T-helper 9 cell (primary cell): ENCODE measurements at places on chromosomes 2 and 18.

DNA sequence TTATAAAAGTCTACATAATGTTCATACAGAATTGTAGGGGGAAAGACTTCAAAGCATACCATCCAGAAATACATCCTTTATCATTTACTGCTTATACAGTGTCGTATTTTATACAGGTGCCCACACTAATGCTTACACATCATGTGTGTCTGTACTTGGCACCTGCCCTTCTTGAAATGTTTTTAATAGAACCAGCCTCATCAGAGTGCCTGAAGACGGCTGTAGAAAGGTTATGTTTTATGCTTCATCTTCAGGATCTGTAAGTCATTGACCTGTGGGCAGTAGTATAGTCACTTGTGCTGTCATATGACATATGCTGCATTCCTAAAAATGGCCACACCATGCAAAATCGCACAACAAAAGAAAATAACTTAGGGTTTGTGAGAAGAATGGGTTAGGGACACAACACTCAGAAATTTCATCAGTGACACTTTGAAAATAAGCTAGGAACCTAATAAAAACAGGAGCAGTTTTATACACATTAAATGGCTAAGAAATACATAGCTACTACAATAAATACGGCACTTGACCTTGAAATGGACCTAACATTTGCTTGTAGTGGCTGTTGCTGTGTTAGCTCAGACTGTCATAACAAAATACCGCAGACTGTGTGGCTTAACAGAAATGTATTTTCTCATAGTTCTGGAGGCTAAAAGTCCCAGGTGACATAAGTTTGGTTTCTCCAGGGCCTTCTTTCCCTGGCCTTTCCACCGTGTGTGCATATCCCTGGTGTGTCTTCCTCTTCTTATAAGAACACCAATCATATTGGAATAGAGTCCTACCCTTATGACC, 112.6 kb downstream of the CERS6 start:
- DNase-seq, result no peak

GRCh38 chr2:222796413-222797103, 64.3 kb upstream of the ACSL3 start:
- DNase-seq, result no peak

DNA sequence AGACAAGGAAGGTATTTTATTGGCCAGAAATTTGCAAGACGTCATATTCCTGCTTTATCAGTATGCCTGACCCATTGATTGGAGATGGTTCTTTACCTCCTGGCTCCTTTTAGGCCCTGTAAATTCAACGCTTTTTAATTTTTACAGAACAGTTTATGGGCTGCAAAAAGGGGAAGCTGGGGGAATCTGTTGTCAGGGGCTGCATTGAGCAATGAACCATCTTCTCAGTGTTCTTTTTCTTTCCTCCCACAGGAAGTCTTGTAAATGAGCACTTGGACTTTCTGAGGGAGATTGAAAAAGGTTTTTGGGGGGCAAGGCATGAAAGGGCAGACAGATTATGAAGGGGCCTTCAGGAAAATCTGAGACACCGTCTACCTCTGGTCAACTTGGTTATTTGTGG, 503.6 kb upstream of the TNP1 start:
- DNase-seq, result no peak

DNA sequence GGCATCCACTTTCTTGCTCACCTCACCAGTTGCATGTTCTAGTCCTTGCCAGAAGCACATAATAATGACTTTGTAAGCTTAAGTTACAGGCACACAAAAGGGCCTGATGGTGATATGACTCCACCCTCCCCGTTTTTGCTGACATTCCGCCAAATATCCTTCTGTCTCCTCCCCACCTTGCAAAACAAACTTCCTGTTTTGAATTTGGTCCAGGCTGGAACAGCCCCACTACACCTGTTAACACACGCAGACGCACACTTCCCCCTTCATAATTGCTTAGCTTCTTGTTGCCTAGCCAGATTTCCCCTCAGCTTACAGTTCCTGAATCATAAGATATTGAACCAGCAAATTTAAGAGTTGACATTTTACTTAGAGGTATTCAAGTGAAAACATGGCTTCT, at the start of gene MGAT5:
TSS of gene MGAT5 (plus strand) at position 269 of the 400 bp plus-strand sequence. CDS start 332 bp downstream, outside the sequence.
- no peak for DNase-seq

GRCh38 chr2:63789338-63790020, 52.2 kb upstream of the UGP2 start:
- DNase-seq, result no peak

GRCh38 chr2:205617905-205618304, 64.4 kb upstream of the NRP2 start:
- no peak for DNase-seq

DNA sequence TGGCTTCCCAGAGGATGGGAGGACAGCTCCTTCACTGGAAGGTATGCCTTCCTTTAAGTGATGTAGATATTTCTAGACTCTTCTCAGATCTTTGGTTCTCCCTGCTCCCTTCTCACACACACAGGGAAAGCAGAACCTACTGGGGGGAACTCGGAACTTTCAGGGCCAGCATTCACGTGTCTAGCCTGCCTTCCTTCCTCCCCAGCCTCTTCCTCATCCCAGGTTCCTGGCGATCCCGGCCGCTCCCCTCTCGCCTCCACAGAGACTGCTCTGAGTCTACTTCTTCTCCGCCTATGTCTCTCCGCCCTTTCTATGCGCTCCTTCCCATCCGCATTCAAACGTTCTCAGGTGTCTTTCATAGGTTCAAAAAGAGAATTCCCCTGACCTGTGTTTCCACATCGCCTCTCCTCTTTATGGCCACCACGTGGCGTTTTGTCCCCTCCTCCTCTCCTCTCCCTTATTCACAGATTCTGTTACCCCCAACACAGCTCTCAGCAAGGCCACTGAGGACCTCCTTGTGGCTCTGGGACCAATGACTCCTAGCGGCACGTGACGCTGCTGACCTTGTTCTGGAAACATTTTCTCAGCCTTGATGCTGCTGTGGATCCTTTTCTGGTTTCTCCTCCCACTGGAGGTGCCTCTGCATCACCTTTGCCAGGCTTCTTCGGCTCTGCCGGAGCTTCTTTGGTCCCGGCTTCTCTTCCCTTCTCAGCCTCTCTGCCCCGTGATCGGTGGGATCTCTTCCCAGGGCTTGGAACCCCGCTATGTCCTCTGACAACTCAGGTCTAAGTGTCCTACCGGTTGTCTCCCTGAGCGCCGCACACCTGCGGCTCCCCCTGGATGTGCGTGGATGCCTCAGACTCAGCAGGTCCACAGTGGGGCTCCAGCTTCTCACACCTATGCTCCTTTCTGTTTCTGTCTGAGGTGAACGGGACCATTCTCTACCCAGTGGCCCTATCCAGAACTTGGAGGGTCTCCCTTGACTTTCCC, 77.5 kb downstream of the VAPA start:
- DNase-seq, result no peak

GRCh38 chr2:120558847-120559246, 176.8 kb upstream of the GLI2 start:
- DNase-seq, result no peak

GRCh38 chr2:42029639-42030199, 18.1 kb upstream of the PKDCC start:
- DNase-seq, result no peak

DNA sequence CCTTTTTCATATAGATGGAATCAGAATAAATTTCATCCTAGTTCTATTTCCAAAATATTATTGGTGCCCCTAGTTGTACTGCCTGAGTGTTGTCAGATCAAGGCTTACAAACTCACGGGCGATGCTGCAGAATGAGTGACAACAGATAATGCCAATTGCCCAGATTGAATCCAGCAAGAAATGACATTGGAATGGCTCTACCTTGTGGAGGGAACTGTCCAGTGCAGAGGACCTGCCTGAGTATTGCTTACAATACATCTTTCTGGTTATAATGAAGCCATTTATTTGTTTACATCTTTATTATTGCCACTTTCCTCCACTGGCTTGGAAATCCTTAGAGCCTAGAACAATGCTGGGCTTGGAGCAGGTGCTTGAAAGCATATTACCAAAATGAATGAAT, 7.8 kb upstream of the IL1R2 start:
- DNase-seq, result no peak

DNA sequence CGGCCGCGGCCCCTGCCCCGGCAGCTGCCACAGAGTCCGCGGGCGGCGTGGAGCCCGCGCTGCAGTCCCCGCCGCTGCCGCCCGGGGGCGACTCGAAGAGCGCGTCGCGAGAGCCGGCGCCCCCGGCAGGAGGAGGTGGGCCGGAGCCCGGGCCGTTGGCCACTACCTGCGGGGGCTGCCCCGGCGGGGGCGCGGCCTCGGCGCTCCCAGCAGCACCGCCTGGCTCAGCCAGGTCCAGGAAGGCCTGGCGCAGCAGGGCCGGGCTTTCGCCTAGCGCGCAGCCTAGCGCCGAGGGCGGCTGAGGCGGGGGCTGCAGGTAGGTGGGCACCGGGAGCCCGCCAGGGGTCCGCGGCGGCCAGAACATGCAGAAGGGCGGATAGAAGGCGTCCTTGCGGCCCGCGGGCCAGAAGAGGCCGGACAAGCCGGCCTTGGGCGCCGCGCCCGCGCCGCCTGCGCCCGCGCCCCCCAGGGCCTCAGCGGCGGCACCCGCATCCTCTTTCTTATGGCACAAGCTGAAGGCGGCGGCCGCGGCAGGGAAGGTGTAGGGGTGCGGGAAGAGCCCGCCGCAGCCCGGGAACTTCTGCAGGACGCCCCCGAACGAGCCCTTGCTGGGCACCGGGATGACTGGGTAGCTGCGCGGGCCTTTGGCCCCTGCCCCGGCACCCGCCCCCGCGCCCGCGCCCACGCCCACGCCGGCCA, 3.9 kb downstream of the SKOR2 start:
- DNase-seq, result no peak

DNA sequence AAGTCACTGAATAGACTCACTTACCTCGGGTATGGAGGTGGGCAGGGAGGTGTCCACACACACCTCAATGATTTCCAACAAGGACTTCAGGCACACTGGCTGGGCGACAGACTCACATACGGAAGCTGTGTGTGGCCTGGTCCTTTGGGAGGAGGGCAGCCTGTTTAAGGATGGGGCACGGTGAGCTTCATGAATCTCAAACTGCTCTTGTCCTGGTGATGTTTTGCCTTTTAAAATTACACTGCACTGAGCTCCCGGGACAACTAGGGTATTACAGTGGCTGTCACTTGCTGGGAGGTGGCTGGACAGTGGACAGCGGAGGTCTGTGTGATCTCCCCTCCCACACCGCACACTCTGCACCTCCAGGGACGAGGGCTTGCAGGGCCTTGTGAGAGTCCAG, 211.6 kb downstream of the SNTG2 start:
- no peak for DNase-seq

DNA sequence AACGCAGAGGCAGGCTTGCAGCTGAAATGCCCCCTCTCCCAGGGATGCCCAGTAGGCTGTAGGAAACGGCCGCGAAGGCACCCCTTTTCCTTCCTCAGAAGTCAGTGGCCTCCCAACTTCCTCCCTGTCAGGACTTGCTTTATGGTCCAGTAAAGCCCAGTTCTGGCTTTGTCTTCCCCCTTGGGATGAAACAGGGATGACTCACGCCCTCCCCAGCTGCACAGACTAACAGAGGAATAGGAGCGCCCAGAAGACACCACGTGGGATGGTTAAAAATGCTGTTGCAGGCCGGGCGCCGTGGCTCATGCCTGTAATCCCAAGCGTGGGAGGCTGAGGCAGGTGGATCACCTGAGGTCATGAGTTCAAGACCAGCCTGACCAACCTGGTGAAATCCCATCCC, 6.9 kb downstream of the CREG2 start:
- no peak for DNase-seq

DNA sequence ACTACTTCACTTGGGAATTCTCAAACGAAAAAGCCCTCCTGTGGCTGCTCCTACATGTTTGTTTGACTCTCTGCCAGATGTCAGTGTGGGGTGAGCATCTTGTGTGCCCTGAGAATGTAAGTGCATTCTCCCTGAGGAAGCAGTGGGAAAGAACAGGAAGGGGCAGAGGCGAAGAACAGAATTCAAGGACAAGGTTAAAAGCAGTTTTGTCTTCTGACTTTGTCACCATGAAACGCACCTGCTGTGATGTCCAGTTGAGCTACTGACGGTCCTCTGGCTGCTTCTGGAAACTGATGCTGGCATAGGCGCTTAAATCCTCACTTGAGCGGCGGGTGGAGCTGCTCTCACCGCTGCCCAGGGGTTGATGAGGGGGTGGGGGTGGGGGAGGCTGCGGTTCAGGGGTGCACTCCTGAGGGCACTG, 4.9 kb downstream of the IRS1 start:
- DNase-seq, result no peak

DNA sequence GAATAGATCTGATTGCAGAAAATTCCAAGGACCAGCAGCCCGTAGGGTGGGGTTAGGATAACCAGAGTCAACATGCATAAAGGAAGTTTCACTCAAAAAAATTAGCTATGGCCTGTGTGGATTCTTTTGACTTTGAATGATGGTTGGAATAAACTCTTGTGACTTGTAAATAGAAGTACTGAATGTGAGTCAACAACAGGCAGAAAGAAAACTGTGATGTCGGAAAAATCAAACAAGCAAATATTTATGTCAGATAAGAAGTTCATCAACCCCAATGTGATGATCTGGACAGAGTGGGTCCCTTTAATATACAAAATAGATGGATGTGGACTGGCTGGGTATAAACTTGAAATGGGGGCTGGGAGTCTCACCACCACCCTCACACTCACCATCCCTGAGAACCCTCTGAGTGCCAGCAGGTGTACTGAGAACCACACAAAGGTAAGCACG, 68.4 kb downstream of the TIMM21 start:
- DNase-seq, result no peak

DNA sequence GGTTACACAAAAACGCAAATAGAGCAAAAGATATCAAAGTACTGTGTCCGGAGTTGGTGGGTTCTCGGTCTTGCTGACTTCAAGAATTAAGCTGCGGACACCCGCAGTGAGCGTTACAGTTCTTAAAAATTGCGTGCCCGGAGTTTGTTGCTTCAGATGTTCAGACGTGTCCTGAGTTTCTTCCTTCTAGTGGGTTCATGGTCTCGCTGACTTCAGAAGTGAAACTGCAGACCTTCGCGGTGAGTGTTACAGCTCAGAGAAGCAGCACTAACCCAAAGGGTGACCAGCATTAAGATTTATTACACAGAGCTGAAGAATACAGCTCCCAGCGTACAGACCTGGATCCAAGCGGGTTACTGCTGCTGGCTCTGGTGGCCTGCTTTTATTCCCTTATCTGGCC, 125.7 kb upstream of the TWIST2 start:
- DNase-seq, result no peak

DNA sequence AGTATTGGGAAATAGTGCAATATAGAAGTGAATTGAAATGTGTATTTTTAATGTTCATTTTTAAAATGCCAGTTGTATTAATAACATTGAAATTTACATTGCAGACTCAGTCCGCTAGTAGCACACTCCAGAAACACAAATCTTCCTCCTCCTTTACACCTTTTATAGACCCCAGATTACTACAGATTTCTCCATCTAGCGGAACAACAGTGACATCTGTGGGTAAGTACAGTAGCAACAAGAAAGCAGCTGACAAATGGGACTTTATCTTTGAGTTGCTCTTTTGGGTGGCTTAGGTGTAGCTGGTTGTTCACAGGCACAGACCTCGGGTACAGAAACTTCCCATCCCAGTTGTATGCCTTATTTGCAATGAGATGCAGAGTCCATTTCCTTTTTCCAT, 118.2 kb upstream of the IL1R2 start:
- no peak for DNase-seq

- no peak for DNase-seq
These were observed 27.6 kb upstream of the STAT1 start for GRCh38 chr2:191041418-191042161.
